Glomerular endothelial cell (primary cell): ENCODE measurements at places on chromosomes 1 and 21. TPM values are rescaled to one million over a fixed set of nuclear protein-coding genes. Genes with fewer than 3 reads are reported as not detected.

CFAP141 gene
- not detected in 2 replicates for total RNA-seq

HSD17B7 gene
- 11.4 and 15.4 TPM in 2 replicates for total RNA-seq

FABP3 gene
- 9.3 TPM in 1 of 2 replicates, not detected in the other for total RNA-seq

FCRL1 gene
- not detected in 2 replicates for total RNA-seq

PRAMEF25 gene
- total RNA-seq = not detected in 2 replicates

FCGR3B gene
- total RNA-seq = not detected in 2 replicates

PCAT6 gene
- 6.0 TPM in 1 of 2 replicates, not detected in the other for total RNA-seq

UBE2U gene
- not detected in 2 replicates for total RNA-seq

CELA2A gene
- not detected in 2 replicates for total RNA-seq

SAMSN1 gene
- total RNA-seq = 0.15 and 0.23 TPM in 2 replicates

SPRR2G gene
- not detected in 2 replicates for total RNA-seq

LMX1A gene
- not detected in 2 replicates for total RNA-seq

TFAP2E gene
- total RNA-seq = 0.24 TPM in 1 of 2 replicates, not detected in the other

KLHL17 gene
- 11.7 and 21.1 TPM in 2 replicates for total RNA-seq

KIF14 gene
- total RNA-seq = 2.8 and 3.6 TPM in 2 replicates

RAB42 gene
- total RNA-seq = 0.64 and 1.5 TPM in 2 replicates

SH2D2A gene
- total RNA-seq = 0.44 and 0.82 TPM in 2 replicates

PPM1J gene
- total RNA-seq = 1.6 and 2.2 TPM in 2 replicates

RNU5D-1 gene
- total RNA-seq = not detected in 2 replicates

HSPB7 gene
- not detected in 2 replicates for total RNA-seq

LRRIQ3 gene
- 0.10 TPM in 1 of 2 replicates, not detected in the other for total RNA-seq

PYHIN1 gene
- not detected in 2 replicates for total RNA-seq

KRTAP7-1 gene
- total RNA-seq = not detected in 2 replicates

JAM2 gene
- 8.0 and 8.5 TPM in 2 replicates for total RNA-seq

NTMT2 gene
- not detected in 2 replicates for total RNA-seq

AGO4 gene
- total RNA-seq = 7.6 and 11.7 TPM in 2 replicates

AMIGO1 gene
- 0.64 and 0.68 TPM in 2 replicates for total RNA-seq

ESPN gene
- total RNA-seq = 0.15 and 1.1 TPM in 2 replicates

RIMKLA gene
- 0.10 TPM in 1 of 2 replicates, not detected in the other for total RNA-seq

APOBEC4 gene
- total RNA-seq = not detected in 2 replicates

APCS gene
- not detected in 2 replicates for total RNA-seq

SYCP1 gene
- total RNA-seq = not detected in 2 replicates

DISC1 gene
- total RNA-seq = 22.1 and 36.7 TPM in 2 replicates

ETV3L gene
- total RNA-seq = not detected in 2 replicates

HSD3B2 gene
- total RNA-seq = not detected in 2 replicates

RNF187 gene
- total RNA-seq = 65.5 and 81.3 TPM in 2 replicates

PRR9 gene
- total RNA-seq = not detected in 2 replicates

ZNF697 gene
- 24.5 and 25.4 TPM in 2 replicates for total RNA-seq

GJC2 gene
- 0.53 TPM in 1 of 2 replicates, not detected in the other for total RNA-seq

PCBP3 gene
- total RNA-seq = 1.5 and 1.6 TPM in 2 replicates

ADPRS gene
- total RNA-seq = 50.9 TPM in 2 replicates

KRTAP19-1 gene
- not detected in 2 replicates for total RNA-seq

HORMAD1 gene
- total RNA-seq = 0.47 TPM in 1 of 2 replicates, not detected in the other

PAQR6 gene
- 0.15 and 1.5 TPM in 2 replicates for total RNA-seq

C4BPA gene
- not detected in 2 replicates for total RNA-seq

ATXN7L2 gene
- 2.3 and 4.3 TPM in 2 replicates for total RNA-seq
